NCI-H446 treated with DMSO at 0.1 percent for 48 hours (cell line): ENCODE measurements at places on chromosomes 3 and 15.

DNA sequence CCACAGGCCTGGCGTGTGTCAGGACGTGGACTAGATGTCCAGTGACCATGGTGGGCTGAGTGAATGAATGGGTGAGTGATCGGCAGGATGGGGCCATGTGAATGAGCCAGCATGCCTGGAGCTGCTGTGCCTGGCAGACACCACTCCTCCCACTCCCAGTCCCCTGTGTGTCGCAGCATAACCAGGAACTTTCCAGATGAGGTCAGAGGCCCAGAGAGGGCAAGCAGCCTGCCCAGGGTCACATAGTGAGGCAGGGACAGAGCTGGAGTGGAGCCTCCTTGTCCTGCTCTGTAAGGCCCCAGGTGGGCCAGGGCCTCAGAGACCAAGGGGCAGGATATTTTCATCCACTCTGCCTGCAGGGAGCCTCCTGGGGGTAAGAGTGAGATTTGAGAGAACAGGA, 6.4 kb downstream of the IQSEC1 start:
- no peak for DNase-seq

- DNase-seq, result no peak
Observed at GRCh38 chr3:124516333-124516732, 213.9 kb upstream of the UMPS start.

DNA sequence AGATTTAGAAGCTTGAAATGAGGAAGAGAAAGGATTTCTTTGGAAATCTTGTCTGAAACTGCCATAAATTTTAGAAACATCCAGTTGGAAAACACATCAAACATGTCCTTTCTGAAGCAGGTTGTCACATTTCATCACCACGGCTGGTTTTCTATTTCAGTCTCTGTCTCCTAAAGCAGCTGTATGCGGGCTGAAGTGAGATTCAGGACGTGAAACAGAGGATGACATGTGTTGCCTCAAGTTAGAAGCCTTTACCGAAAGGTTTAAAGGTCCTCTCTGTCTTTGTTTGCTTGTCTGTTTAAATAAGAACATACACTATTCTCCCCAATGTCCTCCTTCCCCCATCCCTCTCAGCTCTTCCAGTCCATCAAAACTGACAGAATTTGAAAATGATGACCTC, 141.9 kb downstream of the SQOR start:
- no peak for DNase-seq

DNA sequence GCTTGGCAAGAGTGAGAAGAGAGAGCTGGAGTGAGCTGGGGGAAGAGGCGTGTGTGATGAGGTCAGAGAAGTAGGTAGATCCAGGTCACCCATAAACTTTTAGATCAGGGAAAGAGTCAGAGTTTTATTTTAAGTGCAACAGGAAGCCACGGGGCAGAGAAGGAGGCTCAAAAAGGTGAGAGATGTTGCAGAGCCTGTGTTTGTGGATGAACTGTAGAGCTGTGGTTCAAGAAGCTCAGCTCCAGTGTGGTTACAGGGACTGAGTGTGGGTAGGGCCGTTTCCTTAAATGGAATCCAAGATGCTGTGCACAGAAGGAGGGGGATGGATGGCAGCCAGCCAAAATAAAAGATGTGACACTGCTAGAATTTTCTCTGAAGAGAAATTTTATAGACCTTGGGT, 337.2 kb downstream of the SATB1 start:
- no peak for DNase-seq

DNA sequence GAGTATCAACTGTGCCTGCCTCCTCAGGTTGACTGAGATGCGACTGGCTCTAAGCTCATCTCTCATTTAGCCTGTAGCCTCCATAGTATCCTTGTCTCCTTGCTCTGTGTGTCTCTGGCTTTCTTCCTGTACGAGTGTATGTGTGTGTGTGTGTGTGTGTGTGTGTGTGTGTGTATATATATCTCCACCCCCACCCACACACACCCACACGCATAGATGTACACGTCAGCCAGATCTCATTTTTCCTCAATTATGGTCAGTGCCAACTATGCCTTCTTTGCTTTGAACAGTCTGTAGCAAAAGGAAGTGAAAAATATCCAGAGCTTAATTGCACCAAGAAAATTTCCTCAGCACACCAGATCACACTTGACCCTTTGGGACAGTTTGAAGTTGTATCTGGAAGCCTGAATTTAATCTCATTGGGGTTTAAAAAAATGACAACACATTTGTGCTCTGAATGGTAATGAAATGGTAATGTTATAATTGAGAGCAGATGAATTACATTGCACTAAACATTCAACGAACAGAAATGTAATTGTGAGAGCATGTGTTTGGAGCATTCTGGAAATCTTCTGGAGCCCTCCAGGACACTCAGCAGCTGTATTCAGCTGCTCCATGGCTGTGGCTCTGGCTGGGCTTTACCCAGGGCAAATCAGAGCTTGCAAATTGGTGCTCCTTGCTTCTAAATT, 63.6 kb downstream of the RYR3 start:
- DNase-seq, result no peak

- no peak for DNase-seq
Observed at GRCh38 chr3:156059950-156060501, 60.4 kb upstream of the KCNAB1 start.

DNA sequence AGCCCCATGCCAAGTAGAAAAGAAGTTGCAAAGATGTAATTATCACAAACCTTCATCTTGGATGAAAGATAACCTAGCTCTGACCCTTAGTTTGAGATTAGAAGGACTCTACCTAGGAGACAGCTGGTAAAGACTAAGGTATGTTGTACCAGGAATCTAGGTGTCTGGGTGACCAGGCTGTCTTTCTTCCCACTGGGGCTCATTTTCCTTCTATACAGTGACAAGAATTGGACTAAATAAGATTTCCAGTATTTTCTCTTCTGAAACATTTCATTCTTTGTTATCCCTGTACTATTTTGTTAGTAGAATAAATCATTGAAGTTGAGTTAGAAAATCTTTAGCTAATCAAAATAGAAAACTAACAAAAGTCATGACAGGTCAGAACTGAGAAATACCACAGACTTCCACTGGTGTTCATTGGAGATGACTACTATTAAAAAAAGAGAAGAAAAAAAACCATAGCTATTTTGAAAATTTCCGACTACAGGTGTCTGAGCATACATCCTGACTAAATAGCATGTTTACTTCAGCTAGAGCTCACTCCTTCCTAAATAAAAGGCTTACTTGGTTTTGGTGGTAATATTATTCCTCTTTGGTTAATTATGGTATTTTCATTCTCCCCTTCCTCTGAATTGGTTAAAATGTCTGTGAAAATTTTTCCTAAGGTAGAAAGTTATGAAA, 10.1 kb downstream of the TGFBR2 start:
- no peak for DNase-seq

- no peak for DNase-seq
Observed at GRCh38 chr15:48792408-48792807, 18.5 kb downstream of the CEP152 start.

- DNase-seq, result no peak
Observed at GRCh38 chr3:24722087-24722486, 227.4 kb upstream of the THRB start.

DNA sequence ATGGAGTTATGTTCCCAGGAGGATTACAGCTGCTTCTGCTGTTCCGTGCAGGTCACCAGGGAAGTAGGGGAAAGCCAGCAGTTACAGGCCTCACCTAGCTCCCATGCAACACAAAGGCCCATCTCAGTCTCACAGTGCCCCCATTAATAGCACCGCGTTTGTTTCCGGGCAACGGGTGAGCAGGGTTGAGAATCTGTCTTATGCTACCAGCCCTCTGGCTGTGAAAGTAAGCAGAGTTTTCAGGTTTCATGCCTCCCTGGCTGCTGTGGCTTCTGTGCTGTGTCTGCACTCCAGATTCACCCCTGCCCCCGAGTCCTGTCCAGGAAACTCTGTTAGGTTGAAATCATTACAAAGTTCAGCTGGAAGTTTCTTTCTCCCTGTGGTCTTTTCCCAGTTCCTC, 254.4 kb upstream of the GPR149 start:
- DNase-seq, result no peak

DNA sequence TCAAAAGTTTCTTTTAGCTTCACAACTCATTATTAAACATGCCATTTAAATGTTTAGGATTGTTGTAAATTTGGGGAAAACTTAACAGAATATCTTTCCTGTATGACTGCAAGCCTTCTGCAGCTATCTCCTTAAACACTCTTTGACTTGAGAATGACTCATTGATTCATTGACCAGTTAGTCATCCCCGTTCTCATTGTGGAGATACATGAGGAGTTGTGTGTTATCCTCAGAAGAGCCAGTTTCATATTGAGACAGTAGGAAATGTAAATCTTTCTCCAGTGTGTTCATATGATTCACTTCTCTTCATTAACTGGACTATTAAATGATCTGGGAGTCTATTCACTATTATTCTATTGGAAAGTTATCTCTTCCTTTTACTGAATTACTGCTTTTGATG, 83.0 kb downstream of the CRYGS start:
- DNase-seq, result no peak

GRCh38 chr3:160373655-160374054, 25.4 kb downstream of the IFT80 start:
- no peak for DNase-seq

GRCh38 chr15:70817266-70817665, 36.7 kb downstream of the LARP6 start:
- no peak for DNase-seq

- no peak for DNase-seq
Observed at GRCh38 chr3:33360136-33360825, 79.9 kb downstream of the UBP1 start.

- DNase-seq, result no peak
Observed at GRCh38 chr3:22969276-22969675, 233.9 kb upstream of the UBE2E2 start.

GRCh38 chr3:74353039-74353438, 261.4 kb downstream of the CNTN3 start:
- DNase-seq, result no peak

- no peak for DNase-seq
Observed at GRCh38 chr15:59059076-59059597, 45.8 kb upstream of the CCNB2 start.

DNA sequence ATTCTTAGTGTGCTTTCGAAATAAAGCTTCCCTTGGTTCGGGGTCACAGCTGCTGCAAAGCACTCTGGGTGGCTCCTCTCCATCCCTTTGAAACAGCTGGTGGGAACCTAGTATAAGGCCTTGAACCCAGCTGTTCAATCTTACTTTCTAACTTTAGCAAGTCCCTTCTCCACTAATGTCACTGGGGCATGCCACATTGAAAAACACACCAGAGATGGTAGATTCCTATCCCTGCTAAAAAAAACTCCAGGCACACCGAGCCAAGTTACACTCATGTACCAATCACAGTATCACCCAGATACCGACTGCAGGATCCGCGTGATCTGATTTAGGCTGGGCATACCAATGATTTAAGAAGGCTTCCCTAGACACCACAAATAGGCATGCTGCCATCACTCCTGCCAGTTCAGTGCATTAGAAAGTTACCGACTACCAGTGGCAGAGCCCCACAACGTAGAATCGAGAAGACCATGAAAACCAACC, 65.0 kb downstream of the WWTR1 start:
- no peak for DNase-seq

GRCh38 chr3:14177580-14178246, 688 bp downstream of the XPC start:
- no peak for DNase-seq

DNA sequence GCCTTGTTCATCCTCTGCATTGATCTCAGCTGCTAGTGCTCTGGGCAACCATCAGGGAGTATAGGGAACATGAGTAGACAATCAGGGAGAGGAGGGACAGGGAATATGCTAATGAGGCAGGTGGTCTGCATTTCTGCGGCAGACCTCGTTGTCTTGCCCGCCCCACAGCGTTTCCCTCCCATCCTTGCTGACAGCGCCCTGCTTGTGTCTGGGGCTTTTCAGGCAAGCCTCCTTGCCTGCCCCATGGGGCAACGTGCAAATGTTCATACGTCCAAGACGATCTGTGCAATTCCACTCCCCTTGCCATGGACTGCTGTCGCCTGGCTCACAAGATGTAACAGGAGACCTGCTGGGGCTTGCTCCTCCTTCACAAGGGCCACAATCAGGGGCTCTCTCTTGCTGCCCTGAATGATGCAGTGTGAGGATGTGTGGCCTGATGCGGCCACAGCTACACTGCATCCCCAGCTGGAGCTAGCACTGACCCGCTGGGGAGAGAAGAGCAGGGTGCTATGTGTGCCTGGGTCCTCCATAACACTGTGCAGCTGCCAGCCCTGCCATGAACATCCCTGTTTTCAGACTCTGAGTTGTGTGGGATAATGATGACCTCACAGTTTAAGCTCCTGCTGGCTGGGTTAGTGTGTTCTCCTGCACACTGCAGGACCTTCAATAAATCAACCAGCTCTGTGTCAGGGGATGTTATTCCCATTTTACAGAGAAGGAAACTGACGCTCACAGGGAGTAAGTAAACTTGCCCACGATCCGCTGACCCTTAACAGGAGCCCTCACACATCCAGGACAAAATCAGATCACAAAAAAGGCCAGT, 211.3 kb downstream of the KLF13 start:
- no peak for DNase-seq

- no peak for DNase-seq
Observed at GRCh38 chr3:85780806-85781205, 822.0 kb downstream of the CADM2 start.

- DNase-seq, result no peak
Observed at GRCh38 chr3:109618766-109619378, 281.5 kb upstream of the DPPA4 start.

DNA sequence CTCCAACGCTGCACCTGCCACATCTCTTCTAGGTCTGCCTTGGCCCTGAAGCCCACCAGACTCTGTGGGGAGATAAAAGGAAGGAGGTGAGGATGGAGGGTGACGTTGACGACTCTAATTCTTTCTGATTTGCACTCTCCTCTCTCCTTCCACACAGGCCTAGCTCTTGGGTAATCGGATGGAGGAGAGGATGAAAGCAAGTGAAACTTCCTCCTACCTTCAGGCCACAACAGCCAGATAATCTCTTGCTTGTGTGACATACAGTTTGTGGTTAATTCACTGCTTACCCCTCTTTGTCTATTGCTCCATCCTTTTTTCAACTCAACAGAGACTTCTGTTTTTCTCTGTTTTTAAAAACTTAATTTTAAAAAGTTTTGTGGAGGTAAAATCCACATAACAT, 208.1 kb downstream of the SV2B start:
- DNase-seq, result no peak
